Keratinocyte (primary cell): ENCODE measurements at places on chromosomes 2 and 18. TPM values are rescaled to one million over a fixed set of nuclear protein-coding genes. Genes with fewer than 3 reads are reported as not detected.
A peak's percentile ranks its signal among the peaks of the same experiment; 100 is the strongest.

Gene MYO7B
- polyA plus RNA-seq = not detected in 3 replicates

- no peak for DNase-seq
- no peaks in the 10 kb centered on the region for H3K27me3 ChIP-seq
- H3K4me3 ChIP-seq = no peak overlapping the region
- H3K27ac ChIP-seq = no peak overlapping the region
- no peaks in the 10 kb centered on the region for H3K36me3 ChIP-seq
These were observed 16.3 kb downstream of the OTOF start for GRCh38 chr2:26461601-26462023.

GRCh38 chr2:203690441-203691047 lies 15.9 kb upstream of the CD28 start:
- H3K27me3 ChIP-seq = no peaks in the 10 kb centered on the region
- peaks cover 22% of the 10 kb centered on the region for H3K4me1 ChIP-seq
- no peak overlapping the region for H3K4me3 ChIP-seq
- no peaks in the 10 kb centered on the region for H3K36me3 ChIP-seq
- no peak for DNase-seq

Gene SERPINB3
- 3.8 to 26.8 TPM (median 12.7 TPM) in 3 replicates for polyA plus RNA-seq

Gene LOXL3
- 0.21 to 0.57 TPM (median 0.26 TPM) in 3 replicates for polyA plus RNA-seq

- H3K4me3 ChIP-seq = no peak overlapping the region
- no peaks in the 10 kb centered on the region for H3K27me3 ChIP-seq
- no peak overlapping the region for H3K27ac ChIP-seq
- DNase-seq = no peak
These were observed 22.1 kb downstream of the SRD5A2 start for GRCh38 chr2:31558401-31559295.

GRCh38 chr18:69982417-69982816 lies 34.7 kb upstream of the CD226 start:
- H3K4me3 ChIP-seq = no peak overlapping the region
- no peak for DNase-seq
- H3K27me3 ChIP-seq = no peaks in the 10 kb centered on the region
- peaks cover 26% of the 10 kb centered on the region for H3K36me3 ChIP-seq
- no peaks in the 10 kb centered on the region for H3K4me1 ChIP-seq

- no peaks in the 10 kb centered on the region for H3K36me3 ChIP-seq
- no peak for DNase-seq
- H3K4me3 ChIP-seq = no peak overlapping the region
- no peak overlapping the region for H3K27ac ChIP-seq
- H3K27me3 ChIP-seq = no peaks in the 10 kb centered on the region
These were observed 163.7 kb upstream of the NDUFV2 start for GRCh38 chr18:8938817-8939216.

DNA sequence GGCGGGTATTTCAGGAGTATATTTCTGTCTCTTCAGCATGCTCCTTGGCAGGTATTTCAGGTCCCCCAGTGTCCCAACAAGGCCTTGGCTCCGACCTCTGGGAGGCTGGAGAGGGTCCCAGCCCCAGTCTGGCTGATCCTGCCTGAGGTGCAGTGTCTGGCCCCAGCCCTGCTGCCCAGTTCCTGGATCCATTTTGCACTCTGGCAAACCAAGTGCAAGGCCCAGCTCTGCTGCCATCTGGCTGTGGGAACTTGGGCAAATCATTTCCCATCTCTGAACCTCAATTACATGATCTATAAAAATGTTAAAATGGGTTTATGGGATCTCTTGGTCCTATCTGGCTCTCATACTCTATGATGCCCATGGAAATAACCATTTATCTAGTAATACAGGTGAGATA lies 63.6 kb downstream of the ZBTB7C start:
- no peak overlapping the region for H3K4me3 ChIP-seq
- H3K27ac ChIP-seq = no peak overlapping the region
- H3K4me1 ChIP-seq = peaks cover 4% of the 10 kb centered on the region
- no peaks in the 10 kb centered on the region for H3K27me3 ChIP-seq
- no peaks in the 10 kb centered on the region for H3K36me3 ChIP-seq
- no peak for DNase-seq

Gene CELF4
- not detected in 3 replicates for polyA plus RNA-seq

GRCh38 chr18:27750014-27750413 lies 426.9 kb downstream of the CDH2 start:
- no peaks in the 10 kb centered on the region for H3K27me3 ChIP-seq
- DNase-seq = peak; percentile 7
- H3K36me3 ChIP-seq = no peaks in the 10 kb centered on the region
- H3K27ac ChIP-seq = no peak overlapping the region
- no peaks in the 10 kb centered on the region for H3K4me1 ChIP-seq

DNA sequence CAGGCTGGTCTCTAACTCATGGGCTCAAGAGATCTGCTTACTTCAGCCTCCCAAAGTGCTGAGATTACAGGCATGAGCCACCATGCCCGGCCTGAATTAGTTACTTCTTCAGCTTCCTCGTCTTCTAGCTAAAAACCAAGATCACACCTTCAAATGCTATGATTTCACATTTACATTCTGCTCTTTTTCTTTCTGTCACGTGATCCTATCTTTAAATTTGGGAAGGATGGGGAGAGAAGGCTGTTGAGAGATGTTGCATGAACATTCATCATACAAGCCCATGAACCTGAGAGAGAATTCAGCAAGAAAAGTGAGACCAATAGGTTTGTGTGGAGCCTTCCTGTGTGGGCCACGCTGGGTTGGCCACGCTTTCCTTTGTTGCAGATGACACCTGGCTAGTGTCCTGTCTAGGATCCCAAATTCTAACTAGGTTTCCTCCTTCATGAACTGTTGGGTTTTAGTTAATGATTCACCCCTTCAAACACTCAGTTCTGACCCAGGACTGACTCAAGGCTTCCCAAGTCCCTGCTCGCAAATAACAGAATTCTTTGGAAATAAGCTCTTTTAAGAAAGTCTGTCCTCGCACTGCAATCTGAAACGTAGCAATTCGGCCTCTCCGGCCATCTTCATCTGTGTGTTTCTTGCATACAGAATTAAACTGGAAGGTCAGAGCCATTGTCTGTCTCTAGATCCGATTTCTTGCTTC lies 57.3 kb upstream of the CREB1 start:
- peaks cover 22% of the 10 kb centered on the region for H3K4me1 ChIP-seq
- H3K36me3 ChIP-seq = no peaks in the 10 kb centered on the region
- H3K27ac ChIP-seq = peak overlapping the region; percentile 15
- H3K4me3 ChIP-seq = no peak overlapping the region

DNA sequence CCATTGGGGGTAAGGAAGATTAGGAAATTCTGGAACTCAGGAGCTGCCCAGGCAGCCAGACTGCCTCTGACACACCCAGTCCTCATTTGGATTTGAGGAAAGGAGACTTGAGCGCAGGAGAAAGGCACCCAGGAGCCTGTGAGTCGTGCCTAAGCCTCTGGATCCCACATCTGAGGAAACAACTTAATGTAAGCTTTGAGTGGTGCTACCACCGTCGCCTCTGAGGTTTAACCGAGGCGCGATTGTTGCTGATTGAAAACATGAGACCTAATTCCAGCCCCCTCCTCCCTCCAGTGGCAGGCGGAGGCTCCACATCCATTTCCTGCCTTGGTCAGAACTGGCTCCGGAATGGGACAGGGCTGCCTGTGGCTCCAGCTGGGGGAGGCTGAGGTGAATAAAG lies 176.7 kb upstream of the PKDCC start:
- H3K4me3 ChIP-seq = no peak overlapping the region
- no peak overlapping the region for H3K27ac ChIP-seq
- no peak for DNase-seq
- H3K27me3 ChIP-seq = no peaks in the 10 kb centered on the region
- H3K4me1 ChIP-seq = no peaks in the 10 kb centered on the region

GRCh38 chr2:98013407-98014042 lies 17.8 kb upstream of the TMEM131 start:
- DNase-seq = no peak
- no peak overlapping the region for H3K4me3 ChIP-seq
- no peaks in the 10 kb centered on the region for H3K36me3 ChIP-seq

- H3K4me3 ChIP-seq = no peak overlapping the region
- DNase-seq = no peak
- H3K27ac ChIP-seq = no peak overlapping the region
- no peaks in the 10 kb centered on the region for H3K27me3 ChIP-seq
These were observed 10.3 kb upstream of the ARHGEF4 start for GRCh38 chr2:130826419-130826818.

DNA sequence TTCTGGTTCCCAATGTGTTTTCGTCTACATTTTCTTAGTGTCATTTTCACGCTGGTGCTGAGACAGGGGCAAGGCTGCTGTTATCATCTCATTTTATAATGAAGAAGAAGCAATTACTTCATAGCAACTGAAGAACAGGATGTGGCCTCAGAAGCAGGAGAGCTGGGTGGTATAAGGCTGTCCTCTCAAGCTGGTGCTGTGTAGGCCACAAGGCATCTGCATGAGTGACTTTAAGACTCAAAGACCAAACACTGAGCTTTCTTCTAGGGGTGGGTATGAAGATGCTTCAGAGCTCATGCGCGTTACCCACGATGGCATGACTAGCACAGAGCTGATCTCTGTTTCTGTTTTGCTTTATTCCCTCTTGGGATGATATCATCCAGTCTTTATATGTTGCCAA lies 7.3 kb downstream of the IL36G start:
- H3K27ac ChIP-seq = no peak overlapping the region
- no peak overlapping the region for H3K4me3 ChIP-seq
- H3K4me1 ChIP-seq = no peaks in the 10 kb centered on the region
- H3K36me3 ChIP-seq = peaks cover 3% of the 10 kb centered on the region

GRCh38 chr2:137964859-137965459 lies 686 bp downstream of the HNMT start:
- peaks cover 18% of the 10 kb centered on the region for H3K4me1 ChIP-seq
- no peaks in the 10 kb centered on the region for H3K36me3 ChIP-seq
- DNase-seq = no peak
- peak overlapping the region; percentile 29 for H3K27ac ChIP-seq
- H3K4me3 ChIP-seq = peak overlapping the region; percentile 72

DNA sequence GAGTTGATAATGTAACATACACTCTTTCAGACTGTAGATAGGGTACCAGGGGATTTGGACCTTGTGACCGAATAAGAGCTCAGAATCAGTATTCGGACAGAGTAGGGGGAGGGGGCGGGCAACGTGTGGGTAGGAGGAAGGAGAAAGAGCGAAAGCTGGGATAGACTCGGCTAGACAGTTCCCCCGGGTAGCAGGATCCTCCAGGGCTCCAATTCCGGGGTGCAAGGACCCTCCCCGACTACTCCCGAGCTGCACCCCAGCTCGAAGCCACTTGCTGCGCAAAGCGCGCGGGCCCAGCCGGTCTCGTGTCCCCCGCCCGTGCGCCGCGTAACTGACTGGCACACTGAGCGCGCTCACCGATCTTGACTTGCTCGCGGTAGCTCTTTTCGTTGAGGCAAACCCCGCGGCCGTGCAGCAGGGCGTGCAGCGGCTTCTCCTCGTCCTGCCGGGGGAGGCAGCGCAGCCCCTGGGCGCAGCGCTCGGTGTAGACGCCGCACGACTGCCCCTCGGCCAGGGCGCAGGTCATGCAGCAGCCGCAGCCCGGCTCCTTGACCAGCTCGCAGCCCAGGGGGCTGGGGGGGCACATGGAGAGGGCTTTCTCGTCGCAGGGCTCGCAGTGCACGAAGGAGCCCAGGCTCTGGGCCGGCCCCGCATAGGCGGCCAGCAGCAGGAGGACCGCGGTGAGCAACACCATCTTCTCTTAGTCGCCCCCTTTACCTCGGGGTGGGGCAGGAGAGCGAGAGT lies 1.1 kb downstream of the IGFBP5 start:
- H3K4me3 ChIP-seq = peak overlapping the region; percentile 43
- DNase-seq = no peak
- H3K4me1 ChIP-seq = peaks cover 42% of the 10 kb centered on the region
- H3K36me3 ChIP-seq = no peaks in the 10 kb centered on the region

GRCh38 chr18:5197032-5197434 lies at the start of gene AKAIN1:
Gene AKAIN1, minus strand, starts transcription at chr18:5197257. Its CDS starts 204 bp downstream, at chr18:5197053.
- no peaks in the 10 kb centered on the region for H3K36me3 ChIP-seq
- no peak within 1 kb of the TSS for H3K4me3 ChIP-seq
- H3K27ac ChIP-seq = no peak within 1 kb of the TSS
- DNase-seq = no peak
- peaks cover 28% of the 10 kb centered on the region for H3K27me3 ChIP-seq

DNA sequence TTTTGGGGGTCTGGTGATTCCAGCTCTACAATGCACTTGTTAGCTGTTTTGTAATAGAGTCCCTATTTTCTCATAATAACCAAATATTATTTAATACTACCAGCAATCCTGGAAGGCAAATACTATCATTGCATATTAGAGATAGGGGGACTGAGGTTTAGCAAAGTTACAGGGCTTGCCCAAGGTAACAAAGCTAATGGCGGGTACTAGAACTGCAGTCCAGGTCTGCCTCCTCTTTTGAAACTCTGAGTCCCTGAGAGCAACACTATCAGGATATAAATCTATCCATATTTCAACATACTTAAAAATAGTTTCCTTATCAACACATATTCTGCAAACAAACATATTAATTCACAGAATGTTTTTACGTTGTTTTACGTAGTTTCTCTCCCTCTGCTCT lies 235.5 kb upstream of the ACVR2A start:
- H3K4me1 ChIP-seq = no peaks in the 10 kb centered on the region
- no peaks in the 10 kb centered on the region for H3K27me3 ChIP-seq
- H3K4me3 ChIP-seq = no peak overlapping the region
- H3K27ac ChIP-seq = no peak overlapping the region
- no peak for DNase-seq

DNA sequence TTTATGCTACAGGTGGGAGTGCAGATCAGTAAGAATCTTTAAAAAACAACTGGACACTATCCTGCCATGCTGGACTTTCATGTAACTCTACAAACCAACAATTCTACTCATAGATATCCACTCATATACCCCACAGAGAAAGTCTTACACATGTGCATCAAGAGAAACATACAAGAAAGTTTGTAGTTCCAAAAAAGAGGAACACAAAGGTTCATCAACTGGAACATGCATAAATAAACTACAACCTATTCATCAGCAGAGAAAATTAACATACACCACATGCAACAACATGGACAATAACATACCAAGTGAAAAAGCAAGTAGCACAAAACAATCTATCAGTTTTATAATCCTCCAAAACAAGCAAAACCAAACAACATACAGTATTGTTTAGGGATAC lies 17.0 kb downstream of the TCF4 start:
- H3K36me3 ChIP-seq = no peaks in the 10 kb centered on the region
- no peaks in the 10 kb centered on the region for H3K4me1 ChIP-seq
- H3K27me3 ChIP-seq = no peaks in the 10 kb centered on the region
- no peak for DNase-seq
- H3K4me3 ChIP-seq = no peak overlapping the region
- H3K27ac ChIP-seq = no peak overlapping the region

Gene COL5A2
- 6.5 to 16.6 TPM (median 7.2 TPM) in 3 replicates for polyA plus RNA-seq

- no peaks in the 10 kb centered on the region for H3K4me1 ChIP-seq
- H3K4me3 ChIP-seq = no peak overlapping the region
- no peaks in the 10 kb centered on the region for H3K27me3 ChIP-seq
- H3K27ac ChIP-seq = no peak overlapping the region
- DNase-seq = no peak
- no peaks in the 10 kb centered on the region for H3K36me3 ChIP-seq
These were observed 323.5 kb downstream of the AFF3 start for GRCh38 chr2:99818842-99819241.

Gene HAT1
- 40.8 to 91.2 TPM (median 44.9 TPM) in 3 replicates for polyA plus RNA-seq

- H3K27me3 ChIP-seq = no peaks in the 10 kb centered on the region
- H3K27ac ChIP-seq = peak overlapping the region; percentile 77
- DNase-seq = no peak
These were observed 564 bp downstream of the GCC2 start for GRCh38 chr2:108449410-108450130.
